ENCODE measurements at places on chromosomes 11 and 22.

- no peak for DNase-seq
Measured at GRCh38 chr11:119222308-119222707, 16.2 kb downstream of the CBL start.

GRCh38 chr11:15233371-15234165 lies 118.8 kb downstream of the INSC start:
- no peak for DNase-seq

GRCh38 chr11:122882189-122882856 lies at the start of gene JHY:
TSS of gene JHY (plus strand) at chr11:122882759. CDS start at chr11:122885850, 3,091 bp downstream.
- DNase-seq = no peak

GRCh38 chr11:63887386-63887999 lies 29.5 kb downstream of the RCOR2 start:
- DNase-seq = no peak

DNA sequence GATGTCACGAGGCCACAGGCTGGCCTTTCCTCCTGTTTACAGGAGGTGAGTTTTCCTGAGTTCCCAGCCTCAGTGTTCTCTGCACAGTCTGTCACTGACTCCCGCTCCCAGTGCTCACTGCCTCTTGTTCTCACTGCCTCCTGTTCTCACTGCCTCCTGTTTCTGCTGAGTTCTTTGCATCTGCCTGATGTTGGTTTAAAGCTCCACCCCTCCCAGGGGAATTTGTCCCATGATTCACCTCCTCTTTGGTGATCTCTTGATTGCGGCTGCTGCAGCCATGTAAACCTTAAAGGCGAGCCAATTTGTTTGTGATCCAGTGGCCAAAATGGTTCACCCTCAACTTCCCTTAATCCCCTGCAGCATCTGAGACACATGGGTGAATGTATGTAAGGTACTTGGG lies 6.0 kb upstream of the TUBA8 start:
- no peak for DNase-seq

DNA sequence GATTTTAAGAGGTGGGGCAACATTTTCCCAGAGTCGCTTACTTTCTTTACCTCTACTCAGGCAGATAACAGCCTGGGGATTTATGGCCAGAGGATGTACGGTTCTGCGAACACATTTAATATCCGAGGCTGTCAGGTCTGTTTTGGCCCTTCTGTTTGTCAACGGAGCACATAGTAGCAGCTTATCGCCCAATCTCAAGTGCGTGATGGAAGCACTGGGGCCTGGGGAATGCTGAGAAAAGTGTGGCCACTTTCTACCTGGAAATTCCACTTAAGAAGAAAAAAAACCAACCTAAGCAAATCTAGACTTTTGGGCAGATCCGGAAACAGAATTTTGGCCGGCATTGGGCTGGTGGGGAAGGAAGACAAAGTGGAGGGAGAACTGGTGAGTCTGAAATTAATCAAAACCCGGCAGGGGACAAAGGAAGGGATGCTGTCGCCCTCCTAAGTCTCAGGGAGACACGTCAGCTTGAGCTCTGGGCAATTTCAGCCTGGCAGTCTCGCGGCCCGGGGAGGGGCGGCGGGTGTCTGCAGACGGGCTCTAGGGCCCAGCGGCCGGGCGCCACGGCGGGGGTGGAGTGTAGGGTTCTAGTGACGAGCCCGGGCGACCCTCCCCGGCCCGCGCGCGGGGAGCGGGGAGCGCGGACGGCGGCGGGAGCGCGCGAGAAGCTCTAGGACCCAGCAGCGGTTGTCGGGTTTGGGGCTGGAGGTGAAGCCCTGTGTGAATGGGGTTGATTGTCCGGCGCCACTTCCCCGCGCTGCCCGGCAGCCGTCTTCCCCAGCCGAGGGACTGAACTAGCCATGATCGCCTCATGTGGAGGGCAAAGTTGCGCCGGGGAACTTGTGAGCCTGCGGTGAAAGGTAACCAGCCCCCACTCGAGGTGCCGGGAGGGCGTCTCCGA lies at the start of gene AMOTL1:
Gene AMOTL1 (plus strand): TSS at position 656 of the 901 bp plus-strand sequence. CDS start 156 bp downstream, at position 812.
- peak; percentile 37 for DNase-seq

DNA sequence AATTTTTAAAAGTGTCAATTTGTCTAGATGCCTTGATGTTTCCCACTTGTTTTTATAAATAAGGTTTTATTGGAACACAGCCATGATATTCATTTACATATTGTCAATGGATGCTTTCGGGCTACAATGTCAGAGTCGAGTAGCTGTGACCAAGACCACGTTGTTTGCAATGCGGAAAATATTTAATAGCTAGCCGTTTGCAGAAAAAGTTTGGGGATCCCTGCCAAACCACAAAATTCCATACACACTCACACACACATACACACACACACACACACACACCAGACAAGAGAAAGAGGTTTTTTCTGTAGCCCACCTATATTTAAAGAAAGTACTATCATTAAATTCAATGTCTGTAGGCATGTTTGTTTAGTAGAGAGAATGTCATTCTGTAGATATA lies 58.3 kb downstream of the TYR start:
- no peak for DNase-seq

GRCh38 chr11:13942378-13942777 lies 20.1 kb upstream of the SPON1 start:
- no peak for DNase-seq

GRCh38 chr11:8704136-8704535 lies 21.5 kb downstream of the RPL27A start:
- DNase-seq = no peak

- peak; percentile 65 for DNase-seq
Measured at GRCh38 chr11:35066783-35067423, 72.1 kb upstream of the CD44 start.

DNA sequence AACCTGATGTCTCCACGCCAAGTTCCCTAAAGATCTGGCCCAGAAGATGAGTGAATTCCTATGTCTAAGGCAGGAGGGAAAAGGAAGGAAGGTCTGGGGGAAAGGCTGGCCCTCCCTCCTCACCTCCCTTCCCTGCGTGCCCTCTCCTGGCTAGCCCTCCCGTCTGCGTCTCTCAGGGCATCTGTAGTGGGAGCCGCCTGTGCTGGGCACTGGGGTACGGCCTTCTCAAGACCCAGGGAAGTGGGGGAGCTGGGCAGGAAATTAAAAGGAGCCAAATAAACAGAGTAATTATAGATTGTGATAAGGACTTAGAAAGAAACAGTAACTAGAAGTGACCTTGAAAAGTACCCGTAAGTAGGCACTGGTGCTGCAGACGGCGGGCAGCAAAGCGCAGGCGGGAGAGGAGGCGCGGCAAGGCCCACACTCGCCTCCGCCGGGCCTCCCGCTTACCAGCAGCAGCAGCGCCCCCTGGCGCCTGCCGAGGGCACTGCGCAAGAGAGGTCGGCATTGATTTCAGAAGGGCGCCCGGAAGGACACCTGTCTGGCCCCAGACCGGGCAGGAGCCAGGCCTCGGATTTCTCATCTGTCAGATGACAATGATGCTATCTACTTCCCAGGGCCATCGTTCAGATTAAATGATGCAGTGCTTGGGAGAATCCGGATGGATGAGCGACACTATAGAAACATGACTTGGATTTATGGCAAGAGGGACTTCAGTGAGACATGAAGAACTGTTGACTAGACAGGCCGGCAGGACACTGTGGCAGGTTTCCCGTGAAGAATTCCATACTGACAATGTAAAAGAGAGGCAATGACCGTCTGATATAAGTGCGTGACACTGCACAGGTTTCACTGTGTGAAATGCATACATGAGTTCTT lies 7.3 kb downstream of the KCNJ1 start:
- DNase-seq = peak; percentile 85

DNA sequence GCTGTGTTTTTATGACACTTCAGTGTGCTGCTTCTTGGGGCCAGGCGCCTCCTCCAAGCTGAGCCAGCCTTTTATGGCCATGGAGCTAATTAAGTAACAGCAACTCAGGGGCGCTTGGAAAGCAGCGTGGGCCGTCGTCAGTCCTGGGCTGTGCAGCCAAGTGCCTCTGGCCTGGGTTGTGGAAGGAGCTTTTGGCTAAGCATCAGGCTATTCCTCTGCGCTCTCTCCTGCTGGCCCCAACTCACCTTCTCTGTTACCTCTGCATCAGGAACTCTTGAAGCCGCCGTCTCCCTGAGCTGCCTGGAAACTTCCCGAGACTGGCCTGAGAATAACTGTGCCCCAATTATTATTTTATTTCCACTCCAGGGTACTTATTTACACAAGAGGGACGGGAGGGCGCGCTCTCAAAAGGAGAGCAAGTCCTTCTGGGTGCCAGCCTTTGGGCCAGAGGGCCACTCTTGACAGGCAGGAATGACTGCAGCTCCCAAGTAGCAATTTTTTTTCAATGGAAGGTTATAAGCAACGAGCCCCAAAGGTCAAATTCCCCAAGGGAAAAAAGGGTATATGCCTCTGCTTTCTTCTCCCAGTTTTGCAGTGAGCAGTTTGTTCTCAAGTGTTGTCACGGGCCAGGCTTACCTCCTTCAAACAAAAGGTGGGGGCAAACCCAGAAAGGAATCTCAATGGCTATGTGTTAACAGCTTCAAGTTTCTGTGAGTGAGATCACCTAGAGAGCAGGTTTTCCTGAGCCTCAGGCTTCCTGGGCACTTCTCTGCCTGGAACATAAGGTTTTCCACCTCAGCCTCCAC lies 38.5 kb upstream of the NAV2 start:
- no peak for DNase-seq

DNA sequence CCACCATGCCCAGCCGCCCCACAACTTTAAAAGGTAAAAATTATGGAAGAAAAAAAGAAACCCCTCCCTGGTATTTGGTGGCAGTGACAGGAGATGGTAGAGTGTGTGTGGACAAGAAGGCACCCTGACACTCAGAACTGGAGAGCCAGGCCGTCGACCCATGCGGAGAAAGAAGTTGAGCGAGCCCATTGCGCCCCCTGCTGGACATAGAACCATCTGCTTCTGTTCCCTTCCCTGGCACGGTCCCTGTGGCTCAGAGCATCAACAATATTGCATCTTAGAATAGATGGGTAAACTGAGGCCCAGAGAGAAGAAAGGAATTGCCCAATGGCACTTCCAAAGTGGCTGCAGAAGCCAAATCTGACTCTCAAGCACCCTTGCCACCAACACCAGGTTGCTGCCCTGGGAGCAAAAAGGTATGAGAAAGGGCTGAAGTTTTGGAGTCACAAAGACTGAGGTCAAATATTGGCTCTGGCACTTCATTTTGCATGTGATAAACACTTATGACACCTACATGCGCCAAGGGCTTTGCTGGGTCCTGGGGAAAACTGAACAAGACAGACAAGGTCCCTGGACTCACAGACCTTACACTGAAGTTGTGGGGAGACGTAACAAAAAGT lies 8.6 kb downstream of the MRPL11 start:
- peak; percentile 85 for DNase-seq

- DNase-seq = peak; percentile 78
Measured at GRCh38 chr22:35023692-35024363, 42.1 kb upstream of the ISX start.

GRCh38 chr22:29883775-29884097 lies 762 bp downstream of the MTMR3 start:
- no peak for DNase-seq

DNA sequence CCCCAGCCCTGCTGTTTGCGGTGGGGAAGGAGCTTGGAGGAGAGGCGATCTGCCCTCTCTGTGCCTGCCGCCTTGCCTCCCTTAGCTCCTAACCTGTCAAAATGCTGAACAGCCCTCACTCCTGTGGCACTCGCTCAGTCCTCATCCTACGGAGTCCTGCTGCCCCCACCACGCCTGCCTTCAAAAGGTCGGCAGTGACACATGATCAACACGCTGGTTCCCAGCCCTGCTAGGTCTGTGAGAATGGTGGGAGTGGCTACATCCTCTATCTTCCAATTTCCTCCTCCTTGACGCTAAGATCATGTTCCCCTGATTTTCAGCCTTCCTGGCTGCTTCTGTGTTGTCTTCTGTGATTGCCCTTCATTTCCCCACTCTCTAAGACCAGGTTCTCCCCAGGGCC lies 120.2 kb upstream of the TBCEL start:
- DNase-seq = no peak

GRCh38 chr11:45476126-45476525 lies 189.3 kb downstream of the CHST1 start:
- no peak for DNase-seq

- DNase-seq = no peak
Measured at GRCh38 chr11:63931876-63932275, 6.9 kb upstream of the NAA40 start.

GRCh38 chr11:206526-207207 lies 532 bp downstream of the BET1L start:
- peak; percentile 43 for DNase-seq

GRCh38 chr22:44606126-44606525 lies 95.9 kb upstream of the PRR5 start:
- DNase-seq = no peak

DNA sequence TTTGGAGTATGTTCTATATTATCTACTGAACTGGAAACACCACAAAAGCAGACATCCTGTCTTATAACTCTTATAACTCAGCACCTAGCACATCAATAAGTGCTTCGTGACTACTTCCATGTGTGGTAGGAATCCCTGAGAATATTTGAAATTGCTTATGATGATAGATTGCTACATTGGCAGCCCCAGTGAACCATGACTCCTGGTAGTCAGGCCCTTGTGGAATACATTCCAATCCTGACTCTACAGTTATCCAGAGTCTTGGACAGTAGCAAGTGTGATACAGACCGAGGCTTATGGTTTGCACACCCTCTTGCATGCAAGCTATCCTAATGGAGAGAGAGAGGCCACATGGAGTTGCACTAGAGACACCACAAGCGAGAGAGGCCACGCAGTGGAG lies 59.5 kb upstream of the PHF21A start:
- no peak for DNase-seq

DNA sequence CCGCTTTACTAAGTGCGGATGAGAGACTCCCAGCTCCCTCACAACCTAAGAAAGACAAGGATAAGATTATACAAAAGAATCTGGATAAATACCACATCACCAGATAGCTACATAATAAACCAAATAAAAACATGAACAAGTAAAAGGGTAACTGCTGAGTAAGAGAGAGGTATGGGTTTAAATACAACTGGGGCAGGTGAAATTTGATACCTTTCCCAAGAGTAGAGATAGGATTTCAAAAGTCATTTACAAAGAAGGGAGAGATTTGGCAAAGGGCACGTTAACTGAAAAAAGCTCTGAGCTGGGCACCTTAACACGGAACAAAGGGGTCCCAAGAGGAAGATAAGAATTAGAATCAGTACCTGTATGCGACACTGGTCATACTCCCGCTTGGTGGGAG lies 1.7 kb downstream of the UBXN1 start:
- DNase-seq = no peak

- DNase-seq = no peak
Measured at GRCh38 chr11:28072321-28072720, 35.6 kb downstream of the KIF18A start.

DNA sequence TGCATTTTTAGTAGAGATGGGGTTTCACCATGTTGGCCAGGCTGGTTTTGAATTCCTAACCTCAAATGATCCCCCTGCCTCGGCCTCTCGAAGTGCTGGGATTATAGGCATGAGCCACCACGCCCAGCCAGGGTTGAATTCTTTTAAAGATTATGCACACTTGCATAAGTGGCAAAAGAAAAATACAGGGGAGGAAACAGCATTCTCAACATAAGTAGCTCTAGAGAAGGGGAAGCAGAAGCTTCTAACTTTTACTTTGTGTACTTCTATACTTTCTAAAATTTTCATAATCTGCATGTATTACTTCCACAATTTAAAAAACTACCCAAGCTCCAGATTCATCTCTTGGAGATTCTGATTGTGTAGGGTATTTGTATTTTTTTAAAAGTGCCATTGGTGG lies 108.0 kb downstream of the SLC1A2 start:
- DNase-seq = no peak
